ENCODE measurements at places on chromosomes 1 and 21.

GRCh38 chr1:110607536-110608230 is 1.5 kb upstream of the KCNA2 start:
- DNase-seq = no peak

GRCh38 chr1:55526716-55527115 is 311.6 kb upstream of the USP24 start:
- no peak for DNase-seq

- DNase-seq = peak; percentile 96
These were observed 44.4 kb downstream of the CACHD1 start for GRCh38 chr1:64514197-64514765.

DNA sequence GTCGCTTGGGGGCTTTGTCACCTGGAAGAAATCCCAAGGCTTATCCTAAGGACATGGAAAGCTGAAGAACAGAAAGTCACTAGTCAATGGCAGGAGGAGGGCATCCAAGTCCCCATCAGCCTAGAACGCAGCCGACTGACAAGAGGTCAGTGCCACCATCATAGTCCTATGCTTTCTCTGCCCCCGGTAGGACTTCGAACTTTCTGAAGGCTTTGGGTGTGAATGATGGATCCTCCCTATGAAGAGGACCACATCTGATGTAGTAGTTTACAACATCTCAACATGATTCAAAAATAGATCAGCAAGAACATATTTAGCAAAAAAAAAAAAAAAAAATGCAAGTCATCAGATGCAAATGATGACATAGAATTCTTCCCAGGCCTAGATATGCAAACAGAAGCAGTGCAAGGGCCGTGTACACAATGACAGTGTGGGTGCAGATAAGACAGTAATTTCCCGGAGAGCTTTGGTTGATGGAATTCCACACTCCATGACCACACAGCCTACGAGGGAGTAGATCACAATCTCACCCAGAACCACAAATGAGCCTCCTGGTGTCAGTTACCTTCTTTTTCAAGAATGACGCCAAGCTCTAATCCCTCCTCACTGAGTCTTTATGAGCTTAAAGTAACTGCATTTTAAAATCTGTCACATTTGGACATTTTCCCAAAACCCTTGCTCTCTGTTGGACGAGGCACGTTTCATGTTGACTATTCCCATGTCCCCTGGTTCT is 88.2 kb downstream of the PSMG1 start:
- DNase-seq = peak; percentile 59
